CD4-positive, alpha-beta T cell treated with Interleukin-4 for 1 hour (primary cell): ENCODE measurements at places on chromosomes 3 and 15.
A peak's percentile ranks its signal among the peaks of the same experiment; 100 is the strongest.

- DNase-seq = no peak
These were observed 50.9 kb upstream of the OSTN start for GRCh38 chr3:191148131-191148530.

DNA sequence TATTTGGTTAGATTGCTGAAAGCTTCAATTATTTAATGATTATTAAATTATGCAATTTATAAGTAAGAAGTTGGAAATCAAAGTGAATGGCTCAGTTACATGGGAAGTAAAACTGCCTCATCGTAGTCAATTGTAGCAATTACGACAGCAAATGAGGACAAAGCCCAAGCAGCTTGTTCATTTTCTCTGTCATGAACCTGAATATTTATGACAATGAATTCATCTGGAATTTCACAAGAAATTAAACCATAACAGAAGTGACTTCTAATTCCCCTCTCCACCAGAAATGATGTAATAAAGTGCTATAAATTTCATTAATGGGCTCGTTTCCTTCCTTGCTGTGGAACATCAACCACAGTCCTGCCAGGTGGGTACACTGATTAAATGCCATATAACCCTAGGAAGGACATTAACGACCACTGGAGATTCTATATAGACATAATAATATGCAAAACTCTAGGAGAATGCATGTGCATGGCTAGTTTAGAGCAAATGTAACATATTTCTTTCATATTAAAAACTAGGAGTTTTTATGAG is 273.8 kb upstream of the DCBLD2 start:
- DNase-seq = no peak

GRCh38 chr15:28113394-28114113 is 14.4 kb upstream of the OCA2 start:
- no peak for DNase-seq

GRCh38 chr15:78069462-78070029 is 8.0 kb downstream of the TBC1D2B start:
- no peak for DNase-seq

DNA sequence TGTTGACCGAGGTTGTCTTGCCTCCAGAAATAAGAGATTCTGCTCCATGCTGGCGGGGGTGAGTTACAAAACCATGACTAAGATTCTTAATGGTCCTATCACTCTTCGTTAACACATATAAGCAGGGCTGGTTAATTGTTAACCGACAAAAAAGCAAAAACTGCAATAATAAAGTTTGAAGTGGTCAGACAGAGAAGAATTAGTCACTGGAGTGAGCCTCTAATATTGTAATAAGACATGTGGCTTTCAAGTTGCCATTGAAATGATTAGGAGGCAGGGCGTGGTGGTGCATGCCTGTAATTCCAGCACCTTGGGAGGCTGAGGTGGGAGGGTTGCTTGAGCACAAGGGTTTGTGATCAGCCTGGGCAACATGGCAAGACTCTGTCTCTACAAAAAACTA is 78.4 kb upstream of the NR2F2 start:
- DNase-seq = no peak

GRCh38 chr3:126538316-126538715 is 14.4 kb downstream of the CHST13 start:
- DNase-seq = no peak

DNA sequence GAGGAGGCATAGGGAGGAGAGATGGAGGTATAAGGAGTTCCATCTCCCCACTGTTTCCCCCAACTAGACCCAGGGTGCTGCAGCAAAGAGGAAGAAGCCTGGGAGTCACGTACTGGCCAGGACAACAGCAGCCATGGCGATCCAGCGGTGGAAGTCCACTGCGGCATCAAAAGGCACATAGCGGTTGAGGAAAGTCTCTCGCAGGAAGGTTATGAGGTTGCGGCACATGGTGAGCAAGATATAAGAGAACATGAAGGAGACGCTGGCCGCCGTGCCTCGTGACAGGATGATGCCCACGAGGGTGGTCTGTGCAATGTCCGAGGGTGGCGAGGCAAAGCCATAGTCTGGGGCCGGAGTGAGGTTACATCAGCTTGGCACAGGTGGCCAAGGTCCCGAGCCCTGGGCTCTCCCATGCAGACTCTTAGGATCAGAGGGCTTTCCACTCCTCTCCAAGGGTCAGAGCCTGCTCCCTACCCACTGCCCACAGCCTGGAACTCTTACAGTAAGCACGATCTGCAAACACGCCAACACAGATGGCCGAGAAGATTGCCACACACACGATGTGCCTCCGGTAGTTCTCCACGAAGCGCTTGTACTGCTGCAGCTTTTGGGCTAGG is 14.3 kb downstream of the DUOX2 start:
- DNase-seq = no peak

DNA sequence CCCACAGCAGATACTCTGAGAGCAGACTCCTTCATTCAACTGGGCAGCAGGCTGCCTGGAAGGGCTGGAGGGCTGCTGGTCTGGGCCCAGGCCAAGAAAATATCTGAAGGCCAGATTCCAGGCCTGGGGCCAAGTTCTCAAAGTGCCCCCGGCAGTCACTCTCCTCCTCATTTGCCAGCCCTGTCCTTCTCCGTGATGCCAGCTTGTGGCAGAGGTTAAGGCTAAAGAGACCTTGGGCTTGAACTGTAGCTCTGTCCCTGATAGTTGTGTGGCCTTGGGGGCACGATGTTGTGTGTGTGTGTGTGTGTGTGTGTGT is 39.0 kb downstream of the FAM3D start:
- DNase-seq = no peak

DNA sequence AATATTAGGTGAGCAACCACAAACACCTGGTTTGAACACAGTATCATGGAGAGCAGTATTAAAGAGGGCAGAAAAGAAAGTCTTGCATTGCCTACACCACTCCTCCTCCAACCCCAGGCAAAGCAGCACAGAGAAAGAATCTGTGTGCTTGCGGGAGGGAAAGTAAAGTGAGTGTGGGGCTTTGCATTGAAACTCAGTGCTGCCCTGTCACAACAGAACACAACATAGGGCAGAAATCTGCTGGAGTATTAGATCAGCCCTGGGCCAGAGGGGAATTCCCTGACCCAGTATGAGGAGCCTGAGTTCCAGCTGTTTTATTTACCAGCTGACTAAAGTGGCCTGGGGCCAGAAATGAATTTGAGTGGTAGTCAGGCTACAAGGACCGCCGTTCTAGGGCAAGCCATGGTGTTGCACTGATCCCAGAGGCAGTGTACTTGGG is 75.5 kb downstream of the SPATA16 start:
- no peak for DNase-seq

- DNase-seq = no peak
These were observed 22.2 kb upstream of the CLDN18 start for GRCh38 chr3:137987723-137988122.

- no peak for DNase-seq
These were observed 151.4 kb upstream of the SEMA6D start for GRCh38 chr15:47565949-47566348.

GRCh38 chr3:41126472-41126871 is 72.8 kb upstream of the CTNNB1 start:
- DNase-seq = no peak

DNA sequence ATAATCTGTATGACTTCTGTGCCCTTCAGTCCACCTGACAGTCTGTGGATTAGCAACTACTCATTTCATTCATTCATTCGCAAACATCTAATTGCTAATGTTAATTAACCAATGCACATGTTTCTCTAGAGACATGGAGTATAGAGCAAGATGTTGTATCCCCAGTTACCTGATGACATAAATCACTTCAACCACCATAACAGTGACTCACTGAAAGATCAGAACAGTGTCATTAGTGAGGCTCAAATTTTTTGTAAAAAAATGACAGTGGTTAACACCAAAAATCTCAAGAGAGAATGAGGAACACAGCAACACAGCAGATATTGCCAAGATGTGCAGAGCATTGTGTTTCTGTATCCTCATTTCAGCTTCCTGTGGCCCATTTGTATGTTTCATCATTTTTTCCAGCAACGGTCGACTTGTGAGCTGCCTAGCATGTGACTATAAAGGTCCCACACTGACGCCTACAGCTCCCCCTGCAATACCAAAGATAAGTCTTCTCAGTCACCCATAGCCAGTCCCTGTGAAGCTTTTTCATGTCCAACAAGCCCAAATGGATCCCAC is 3.7 kb upstream of the PLD1 start:
- DNase-seq = peak; percentile 57

DNA sequence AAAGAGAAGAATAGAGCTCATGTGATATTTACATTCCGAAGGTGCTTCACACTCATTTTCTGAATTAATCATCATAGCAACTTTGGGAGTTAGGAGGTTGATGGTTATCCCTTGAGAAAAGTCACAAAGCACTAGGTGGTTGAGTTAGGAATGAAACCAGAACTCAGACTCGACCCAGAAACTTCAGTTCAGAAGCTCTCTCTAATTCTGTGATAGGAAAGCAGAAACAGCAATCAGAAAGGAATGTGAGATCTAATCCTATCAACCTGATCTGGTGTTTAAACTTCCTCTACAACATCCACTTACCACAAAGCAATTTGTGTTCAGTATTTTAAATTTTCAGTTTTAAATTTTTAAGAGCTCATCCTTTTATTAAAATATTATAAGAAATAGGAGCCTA is 211.2 kb downstream of the CNTN3 start:
- DNase-seq = no peak

DNA sequence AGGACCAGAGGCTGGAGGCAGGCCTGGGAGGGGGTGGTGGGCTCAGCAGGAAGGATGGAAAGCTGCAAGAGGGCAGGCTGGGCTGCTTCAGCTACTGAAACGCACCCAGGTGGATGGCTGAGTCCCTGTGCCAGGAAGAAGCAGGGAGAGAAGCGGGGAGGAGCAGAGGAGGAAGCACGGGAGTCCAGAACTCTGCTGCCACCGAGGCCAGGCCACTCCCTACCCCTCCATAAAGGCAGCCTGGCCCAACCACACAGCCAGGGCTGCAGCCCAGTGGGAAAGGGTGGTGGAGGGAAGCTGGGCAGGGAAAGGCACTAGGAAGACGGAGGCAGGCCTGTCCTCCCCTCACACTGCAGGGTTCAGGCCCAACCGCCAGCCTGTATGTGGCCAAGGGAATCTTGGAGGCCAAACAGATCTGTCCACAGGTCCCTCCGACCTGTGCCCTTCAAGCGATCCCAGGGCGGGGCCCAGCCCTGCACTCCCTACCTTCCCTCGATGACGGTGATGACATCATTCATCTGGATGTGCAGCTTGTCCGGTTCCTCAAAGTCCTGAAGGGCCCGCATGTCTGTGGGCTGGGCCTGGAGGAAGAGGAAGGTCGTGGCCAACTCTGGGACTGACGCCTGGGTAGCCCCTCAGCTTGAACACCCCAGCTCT is 30.5 kb downstream of the TNK2 start:
- DNase-seq = no peak

GRCh38 chr3:139020036-139020867 is 474 bp downstream of the PRR23B start:
- DNase-seq = no peak

DNA sequence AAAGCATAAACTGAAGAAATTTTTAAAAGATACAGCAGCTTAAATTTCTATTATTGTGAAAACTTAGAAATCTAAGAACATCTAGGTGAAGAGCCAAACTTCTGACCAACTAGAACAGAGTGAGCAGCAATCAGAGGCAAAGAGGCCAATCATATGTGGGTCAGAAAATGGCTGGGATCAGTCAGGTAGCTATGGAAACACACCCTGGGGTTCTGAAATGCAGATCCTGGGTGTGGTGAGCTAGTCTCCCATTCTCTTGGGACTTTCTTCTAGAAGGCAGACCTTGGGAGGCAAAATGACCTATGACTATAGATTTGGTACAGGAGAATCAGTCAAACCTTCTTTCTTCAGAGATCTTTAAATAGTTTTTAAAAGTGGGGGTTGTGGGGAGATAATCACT is 385.8 kb downstream of the TBC1D5 start:
- no peak for DNase-seq

GRCh38 chr15:60118626-60119025 is 114.5 kb downstream of the FOXB1 start:
- no peak for DNase-seq

DNA sequence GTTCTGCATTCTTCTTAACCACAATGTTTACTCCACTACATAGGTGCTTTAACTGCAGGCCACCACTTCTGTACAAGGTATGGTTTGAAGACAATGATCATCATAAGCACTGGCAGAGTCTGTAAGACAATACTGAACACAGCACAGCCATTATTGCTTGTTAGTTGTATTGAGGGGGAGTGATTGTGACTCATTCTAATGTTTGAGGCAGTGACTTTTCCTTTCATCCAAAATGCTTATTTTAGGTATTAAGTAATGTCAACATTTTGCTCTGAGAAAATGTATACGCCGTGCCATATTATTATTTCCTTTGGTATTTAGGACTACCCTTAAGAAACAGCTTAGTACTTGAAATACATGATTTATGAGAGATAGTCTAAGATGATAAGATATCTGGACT is 618.2 kb upstream of the ZNF717 start:
- no peak for DNase-seq

DNA sequence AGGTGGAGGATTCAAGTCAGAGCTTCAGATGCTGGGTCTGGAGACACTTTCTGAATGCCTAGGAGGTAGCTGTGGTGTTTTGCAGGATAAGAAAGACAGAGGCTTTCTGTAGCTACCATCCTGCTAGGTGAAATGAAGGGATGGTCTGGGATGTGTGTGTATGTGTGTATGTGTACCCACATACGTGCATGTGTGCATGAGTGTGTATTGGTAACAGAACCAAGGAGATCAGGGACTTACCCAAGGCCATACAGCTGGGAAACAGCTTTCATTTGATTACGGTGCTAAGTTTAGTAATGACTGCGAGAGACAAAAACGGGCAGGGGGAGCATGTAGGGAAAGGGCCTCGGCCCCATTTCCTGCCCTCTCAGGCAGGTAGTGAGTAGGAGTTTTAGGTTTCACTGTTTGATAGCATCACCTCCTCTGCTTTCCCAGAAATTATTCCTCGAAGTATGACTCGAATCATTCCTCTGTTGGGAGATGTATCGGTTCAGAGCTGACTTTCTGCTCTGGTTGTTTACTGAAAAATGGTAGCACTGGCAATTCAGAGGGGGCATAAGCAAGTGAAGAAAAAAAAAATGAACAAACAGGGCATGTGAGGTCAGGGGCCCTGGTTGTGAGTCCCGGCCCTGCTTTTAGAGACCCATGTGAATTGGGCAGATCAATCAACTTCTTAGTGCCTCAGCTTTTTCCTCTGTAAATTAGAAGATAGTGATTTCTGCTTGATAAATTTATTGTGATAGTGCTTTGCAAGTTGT is 130.7 kb downstream of the LPP start:
- no peak for DNase-seq

- no peak for DNase-seq
These were observed 90.8 kb upstream of the C3orf80 start for GRCh38 chr3:160134454-160134853.

DNA sequence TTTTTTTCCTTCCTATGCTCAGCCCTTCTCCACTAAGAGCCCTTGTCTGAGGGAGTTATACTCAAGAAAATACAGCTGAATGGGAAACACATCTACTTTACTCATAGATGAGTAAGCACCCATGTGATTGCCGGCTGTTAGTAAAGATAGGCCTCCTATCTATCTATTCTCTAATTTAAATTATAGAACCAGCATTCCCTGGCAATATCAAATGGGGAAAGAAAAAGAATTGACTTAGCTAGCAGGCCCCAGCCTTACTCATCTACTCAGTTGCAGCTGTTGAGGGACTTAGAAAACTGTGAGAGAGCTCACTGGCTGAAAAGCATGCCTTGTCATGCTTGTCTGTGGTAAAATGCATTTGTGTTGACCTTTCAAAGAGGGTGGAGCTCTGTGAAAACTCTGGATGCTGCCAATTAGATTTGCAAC is 116.9 kb upstream of the LRRFIP2 start:
- no peak for DNase-seq
